ENCODE measurements at places on chromosomes 11 and 22.

DNA sequence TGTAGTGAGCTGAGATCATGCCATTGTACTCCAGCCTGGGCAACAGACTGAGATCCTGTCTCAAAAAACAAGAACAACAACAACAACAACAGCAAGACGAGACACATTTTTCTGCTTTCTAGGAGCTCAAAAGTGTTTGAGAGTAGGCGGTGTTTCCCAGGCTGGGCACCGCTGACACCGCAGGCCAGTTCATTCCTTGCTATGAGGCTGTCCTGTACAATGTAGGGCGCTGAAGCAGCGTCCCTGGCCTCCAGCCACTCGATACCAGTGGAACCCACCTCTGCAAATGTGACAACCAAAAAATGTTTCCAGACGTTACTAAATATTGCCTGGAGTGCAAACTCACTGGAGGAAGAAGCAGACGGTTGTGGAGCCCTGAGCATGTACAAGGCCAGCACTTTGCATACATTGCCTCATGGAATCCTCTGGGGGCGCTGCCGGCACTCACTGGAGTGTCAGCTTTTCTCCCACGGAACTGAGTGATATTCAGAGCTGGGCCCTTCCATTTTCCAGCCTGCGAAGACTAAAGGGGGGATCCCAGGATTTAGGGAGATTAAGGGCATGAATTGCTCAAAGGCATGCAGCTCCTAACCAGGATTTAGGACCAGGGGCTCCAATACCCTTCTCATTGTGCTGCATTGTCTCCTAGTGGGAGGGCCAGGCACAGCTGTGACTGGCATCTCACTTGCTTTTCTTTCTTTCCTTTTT, 5.8 kb upstream of the MIEF1 start:
- no peaks in the 10 kb centered on the region for H3K36me3 ChIP-seq
- no peak overlapping the region for H3K4me3 ChIP-seq
- DNase-seq: peak; percentile 89
- H3K27me3 ChIP-seq: no peaks in the 10 kb centered on the region
- peaks cover 21% of the 10 kb centered on the region for H3K4me1 ChIP-seq

- H3K27ac ChIP-seq: no peak overlapping the region
- no peaks in the 10 kb centered on the region for H3K36me3 ChIP-seq
- H3K4me3 ChIP-seq: no peak overlapping the region
- no peak for DNase-seq
Measured at GRCh38 chr22:34879001-34879400, 187.0 kb upstream of the ISX start.

DNA sequence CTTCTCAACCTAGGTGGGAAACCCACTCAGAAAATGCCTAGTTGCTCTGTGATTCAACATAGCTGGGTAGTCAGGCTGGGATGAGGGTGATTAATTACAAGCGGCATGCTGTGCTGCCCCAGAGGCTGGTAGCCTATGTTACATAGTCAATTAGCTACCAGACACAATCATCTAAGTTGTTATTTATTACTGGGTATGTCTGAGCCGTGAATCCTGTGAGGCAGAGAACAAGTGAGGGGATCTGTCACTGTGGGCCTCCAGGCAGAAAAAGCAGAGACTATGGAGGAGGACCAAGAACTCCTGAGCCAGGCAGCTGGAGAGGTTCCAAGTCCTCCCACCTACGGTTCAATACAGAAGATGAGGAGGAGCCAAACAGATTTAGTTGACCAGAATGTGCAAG, 186.6 kb upstream of the BDNF start:
- H3K36me3 ChIP-seq: no peaks in the 10 kb centered on the region
- H3K27me3 ChIP-seq: no peaks in the 10 kb centered on the region
- no peak overlapping the region for H3K27ac ChIP-seq
- no peak overlapping the region for H3K4me3 ChIP-seq
- no peak for DNase-seq
- H3K4me1 ChIP-seq: no peaks in the 10 kb centered on the region

DNA sequence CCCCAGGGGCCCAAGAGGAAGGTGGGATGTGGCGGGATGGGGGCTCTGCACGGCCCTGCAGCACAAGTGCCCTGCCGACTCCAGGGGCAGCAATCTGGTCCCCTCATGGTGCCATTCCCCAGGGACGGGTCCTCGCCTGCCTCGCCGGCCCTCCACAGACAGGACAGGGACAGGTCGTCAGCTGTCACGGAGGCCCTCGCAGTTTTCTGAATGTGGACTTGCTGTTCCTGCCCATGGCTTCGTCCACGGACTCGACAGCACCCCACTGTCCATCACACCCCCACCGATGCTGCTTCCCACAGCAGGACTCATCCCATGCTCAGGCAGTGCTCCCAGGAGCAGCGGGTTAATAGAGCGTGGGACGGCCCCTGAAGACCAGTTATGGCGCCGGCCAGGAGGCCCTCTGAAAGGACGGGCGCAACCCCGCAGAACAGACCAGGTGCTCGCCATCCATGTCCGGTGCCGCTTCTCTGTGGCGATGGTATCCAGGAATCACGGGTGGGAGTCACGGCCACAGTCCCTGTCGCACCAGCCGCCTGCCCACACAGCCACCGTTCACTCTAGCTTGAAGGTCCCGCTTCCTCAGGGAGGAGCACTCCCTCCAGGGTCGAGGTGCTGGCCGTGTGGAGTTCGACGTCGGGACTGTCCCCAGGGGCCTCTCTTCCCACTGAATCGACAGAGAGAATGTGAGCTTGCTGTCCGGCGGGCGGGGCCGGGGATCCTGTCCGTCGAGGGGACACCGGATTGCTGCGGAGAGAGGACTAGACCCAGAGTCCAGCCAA, 18.5 kb upstream of the MUC2 start:
- no peak overlapping the region for H3K4me3 ChIP-seq
- no peaks in the 10 kb centered on the region for H3K27me3 ChIP-seq
- H3K36me3 ChIP-seq: no peaks in the 10 kb centered on the region
- no peak for DNase-seq

DNA sequence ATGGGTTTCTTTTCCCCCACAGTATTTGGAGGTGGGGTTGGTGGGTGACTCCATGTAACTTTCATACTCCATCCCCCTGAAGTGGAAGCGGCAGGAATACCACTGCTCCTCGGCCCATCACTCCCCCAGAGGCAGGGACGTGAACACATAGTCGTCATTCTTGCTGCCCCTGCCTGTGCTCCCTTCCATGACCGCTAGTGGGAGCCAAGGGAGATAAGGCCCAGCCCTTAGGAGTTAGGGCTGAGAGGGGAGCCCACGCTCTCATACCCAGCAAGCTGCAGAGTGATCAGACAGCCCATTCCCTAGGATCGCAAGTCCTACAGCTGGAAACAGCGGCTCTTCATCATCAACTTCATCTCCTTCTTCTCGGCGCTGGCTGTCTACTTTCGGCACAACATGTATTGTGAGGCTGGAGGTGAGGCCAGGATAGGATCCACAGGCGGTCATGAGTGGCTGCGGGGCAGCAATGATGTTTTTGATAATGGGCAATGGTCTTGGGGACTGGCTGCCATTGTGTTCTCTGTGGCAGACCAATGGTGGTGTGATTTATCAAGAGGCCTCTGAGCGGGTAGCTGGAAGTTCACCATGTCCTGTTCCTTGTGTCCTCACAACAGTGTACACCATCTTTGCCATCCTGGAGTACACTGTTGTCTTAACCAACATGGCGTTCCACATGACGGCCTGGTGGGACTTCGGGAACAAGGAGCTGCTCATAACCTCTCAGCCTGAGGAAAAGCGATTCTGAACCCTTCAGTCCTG, 15.9 kb downstream of the RHOG start:
- H3K27ac ChIP-seq: no peak overlapping the region
- no peaks in the 10 kb centered on the region for H3K4me1 ChIP-seq
- H3K4me3 ChIP-seq: no peak overlapping the region
- H3K36me3 ChIP-seq: peaks cover 5% of the 10 kb centered on the region

GRCh38 chr11:47599902-47600301, 5.7 kb upstream of the C1QTNF4 start:
- no peak overlapping the region for H3K4me3 ChIP-seq
- peak overlapping the region; percentile 53 for H3K27ac ChIP-seq
- DNase-seq: no peak

DNA sequence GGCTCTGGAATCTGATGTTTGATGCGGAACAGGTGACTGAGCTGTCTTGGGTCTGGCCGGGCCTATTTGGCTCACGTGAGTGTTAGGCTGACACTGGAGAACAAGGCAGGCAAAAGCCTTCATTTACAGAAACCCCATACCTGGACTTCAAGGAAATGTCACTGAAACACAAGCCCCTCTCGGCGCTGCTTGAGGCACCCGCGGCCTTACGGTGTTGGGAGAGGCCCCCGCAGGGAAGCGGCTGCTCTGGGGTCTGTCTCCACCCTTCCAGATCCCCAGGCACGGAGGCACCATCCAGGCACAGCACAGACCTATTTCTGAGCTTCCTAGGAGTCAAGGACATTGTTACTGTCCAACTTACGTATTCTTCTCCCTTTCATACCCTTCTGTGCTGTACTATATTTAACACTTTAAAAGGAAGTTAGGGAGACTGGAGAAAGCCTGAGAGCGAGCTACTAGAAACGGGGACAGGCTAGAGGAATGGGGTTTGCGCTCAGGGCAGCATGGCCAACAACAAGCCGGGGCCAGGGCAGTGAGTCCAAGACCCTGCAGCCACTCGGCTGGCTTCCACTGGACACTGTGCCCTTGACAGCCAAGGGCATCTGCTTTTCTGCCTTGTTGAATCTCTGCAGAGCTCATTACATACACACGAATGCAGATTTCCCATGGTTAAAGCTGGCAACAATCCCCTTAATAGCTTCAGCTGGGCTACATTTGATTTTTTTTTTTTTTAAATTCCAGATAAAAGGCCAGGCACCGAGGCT, 23.8 kb downstream of the DRD4 start:
- H3K4me3 ChIP-seq: no peak overlapping the region
- peaks cover 8% of the 10 kb centered on the region for H3K4me1 ChIP-seq
- H3K27ac ChIP-seq: peak overlapping the region; percentile 91
- DNase-seq: no peak

GRCh38 chr11:2304506-2305139, 2.8 kb downstream of the TSPAN32 start:
- H3K4me1 ChIP-seq: peaks cover 52% of the 10 kb centered on the region
- H3K36me3 ChIP-seq: no peaks in the 10 kb centered on the region
- H3K4me3 ChIP-seq: no peak overlapping the region
- peak overlapping the region; percentile 91 for H3K27ac ChIP-seq
- DNase-seq: no peak

DNA sequence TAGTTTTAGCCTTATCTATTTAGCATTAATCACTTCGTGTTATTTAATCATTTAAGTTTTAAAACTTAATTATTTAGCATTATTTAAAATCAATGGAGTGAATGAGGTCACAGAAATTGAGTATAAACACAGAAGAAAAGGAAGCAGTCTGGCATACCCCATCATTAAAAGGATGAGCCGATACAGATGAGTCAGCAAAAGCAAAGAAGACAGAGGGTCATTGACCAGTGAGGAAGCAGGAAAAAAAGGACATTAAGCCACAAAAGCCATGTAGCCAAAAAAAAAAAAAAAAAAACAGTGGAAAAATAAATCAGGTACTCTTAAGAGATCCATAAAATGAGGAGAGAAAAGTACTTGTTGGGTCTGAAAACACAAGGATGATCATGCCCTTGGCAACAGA, 71.5 kb downstream of the TYR start:
- H3K4me3 ChIP-seq: no peak overlapping the region
- H3K36me3 ChIP-seq: no peaks in the 10 kb centered on the region
- no peaks in the 10 kb centered on the region for H3K4me1 ChIP-seq
- no peak for DNase-seq
- H3K27me3 ChIP-seq: no peaks in the 10 kb centered on the region

GRCh38 chr11:37322333-37323194, 724.5 kb upstream of the RAG2 start:
- H3K4me3 ChIP-seq: no peak overlapping the region
- no peak overlapping the region for H3K27ac ChIP-seq
- H3K36me3 ChIP-seq: no peaks in the 10 kb centered on the region
- no peak for DNase-seq
- no peaks in the 10 kb centered on the region for H3K4me1 ChIP-seq
- no peaks in the 10 kb centered on the region for H3K27me3 ChIP-seq

DNA sequence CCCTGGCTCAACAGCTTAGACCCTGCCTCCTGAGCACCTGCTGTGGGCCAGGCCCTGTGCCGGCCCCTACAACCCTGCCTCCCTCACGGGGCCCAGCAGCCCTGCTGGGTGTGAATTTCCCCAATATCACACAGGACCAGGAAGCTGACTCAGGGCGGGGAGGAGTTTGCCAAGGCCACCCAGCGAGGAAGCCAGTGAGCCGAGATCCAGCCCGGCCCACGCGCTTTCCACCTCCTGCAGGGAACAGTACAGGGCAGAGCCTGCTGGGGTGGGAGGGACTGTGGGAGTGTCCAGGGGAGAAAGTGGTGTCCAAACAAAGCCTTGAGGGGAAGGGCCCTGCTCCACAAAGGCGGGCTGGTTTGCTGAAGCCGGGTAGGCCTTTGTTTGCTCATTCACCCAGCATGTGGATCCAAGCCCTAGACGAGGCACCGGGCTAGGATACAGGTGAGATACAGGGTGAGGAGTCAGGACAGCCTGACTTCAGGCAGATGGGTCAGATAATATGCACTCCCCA, 26.8 kb downstream of the RPL3 start:
- H3K27ac ChIP-seq: peak overlapping the region; percentile 5
- H3K4me1 ChIP-seq: peaks cover 15% of the 10 kb centered on the region
- H3K27me3 ChIP-seq: no peaks in the 10 kb centered on the region
- no peaks in the 10 kb centered on the region for H3K36me3 ChIP-seq
- H3K4me3 ChIP-seq: no peak overlapping the region

DNA sequence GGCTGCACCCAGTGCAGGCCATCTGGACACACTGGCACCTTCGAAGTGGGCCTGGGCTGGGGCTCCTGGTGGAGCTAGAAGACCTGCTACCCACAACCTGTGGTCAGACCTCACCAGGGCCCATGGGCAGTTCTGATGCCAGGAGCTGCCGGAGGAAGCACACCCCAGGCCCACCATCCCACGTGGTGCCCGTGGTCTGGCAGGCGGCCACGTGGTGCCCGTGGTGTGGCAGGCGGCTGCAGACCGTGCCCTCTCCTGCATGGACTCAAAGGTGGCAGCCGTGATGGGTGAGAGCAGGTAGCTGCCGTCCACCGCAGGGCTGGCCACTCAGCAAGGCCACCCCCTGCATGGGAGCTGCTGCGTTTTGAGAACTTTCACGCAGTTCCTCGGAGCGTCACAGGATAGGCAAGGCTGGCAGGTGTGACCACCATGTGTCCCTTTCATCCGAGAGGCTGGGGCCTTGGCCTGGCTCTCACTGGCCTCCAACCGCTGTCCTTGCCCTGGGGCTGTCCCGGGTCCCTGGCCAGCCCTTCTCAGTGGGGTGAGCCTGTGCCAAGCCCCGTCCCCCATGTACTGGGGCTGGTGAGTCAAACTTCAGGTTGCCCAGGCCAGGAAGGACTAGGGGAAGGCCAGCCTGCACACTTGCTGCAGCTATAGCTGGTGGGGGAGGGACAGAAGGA, 3.9 kb upstream of the IL17REL start:
- no peak overlapping the region for H3K4me3 ChIP-seq
- H3K36me3 ChIP-seq: no peaks in the 10 kb centered on the region
- no peaks in the 10 kb centered on the region for H3K4me1 ChIP-seq
- H3K27ac ChIP-seq: no peak overlapping the region
- peaks cover 80% of the 10 kb centered on the region for H3K27me3 ChIP-seq

DNA sequence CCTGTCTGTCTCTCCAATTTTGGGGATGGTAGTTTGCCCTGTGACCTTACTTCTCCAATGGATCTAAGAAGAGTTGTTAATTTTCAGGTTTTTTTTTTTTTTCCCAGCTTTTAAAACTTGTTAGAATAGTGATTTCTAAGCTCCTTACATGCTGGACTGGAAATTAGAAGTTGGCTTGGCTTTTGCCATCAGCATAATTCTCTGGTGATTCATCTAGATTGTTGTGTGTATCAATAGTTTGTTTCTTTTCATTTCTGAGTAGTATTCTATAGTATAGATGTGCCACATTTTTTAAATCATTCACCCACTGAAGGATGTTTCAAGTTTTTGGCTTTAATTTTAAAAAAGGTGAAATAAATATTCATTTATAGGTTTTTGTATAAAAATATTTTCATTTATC, 51.4 kb downstream of the ADAMTS15 start:
- H3K4me3 ChIP-seq: no peak overlapping the region
- DNase-seq: no peak
- no peaks in the 10 kb centered on the region for H3K4me1 ChIP-seq
